ENCODE measurements at places on chromosomes 2 and 18.

- no peak overlapping the region for H3K27ac ChIP-seq
- DNase-seq, result no peak
- H3K4me3 ChIP-seq, result no peak overlapping the region
- peaks cover 9% of the 10 kb centered on the region for H3K4me1 ChIP-seq
Observed at GRCh38 chr18:35171315-35171987, 69.4 kb upstream of the ZNF397 start.

DNA sequence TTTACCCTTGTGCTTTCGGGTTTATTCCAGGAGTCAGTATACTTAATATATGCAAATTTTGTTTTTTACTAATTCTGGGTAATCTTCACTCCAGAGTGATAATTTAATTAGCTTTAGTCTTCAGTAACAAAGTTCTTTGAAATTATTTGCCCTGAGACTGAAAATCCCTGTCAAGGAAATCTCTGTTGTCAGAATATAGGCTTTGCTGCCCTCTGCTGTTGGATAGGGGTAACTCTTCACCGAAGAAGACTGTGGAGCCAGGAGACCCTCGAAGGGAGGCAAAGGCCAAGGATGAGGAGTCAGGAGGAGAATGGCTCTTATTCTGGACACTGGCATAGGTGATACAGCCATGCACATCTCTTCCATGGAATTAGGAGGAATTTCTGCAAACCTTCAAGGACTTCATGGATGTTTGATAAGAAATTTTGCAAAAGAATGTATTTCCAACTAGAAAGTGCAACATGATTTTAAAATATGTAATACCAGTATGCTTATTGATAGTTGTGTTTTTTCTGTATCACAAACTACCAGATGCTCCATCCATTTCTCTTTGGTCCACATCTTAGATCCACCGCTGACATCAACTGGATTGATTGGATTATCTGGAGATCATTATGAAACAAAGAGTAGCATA, 182.3 kb downstream of the RDH14 start:
- H3K4me1 ChIP-seq, result no peaks in the 10 kb centered on the region
- no peak overlapping the region for H3K4me3 ChIP-seq
- no peak overlapping the region for H3K27ac ChIP-seq
- H3K27me3 ChIP-seq, result peaks cover 8% of the 10 kb centered on the region
- no peaks in the 10 kb centered on the region for H3K36me3 ChIP-seq

DNA sequence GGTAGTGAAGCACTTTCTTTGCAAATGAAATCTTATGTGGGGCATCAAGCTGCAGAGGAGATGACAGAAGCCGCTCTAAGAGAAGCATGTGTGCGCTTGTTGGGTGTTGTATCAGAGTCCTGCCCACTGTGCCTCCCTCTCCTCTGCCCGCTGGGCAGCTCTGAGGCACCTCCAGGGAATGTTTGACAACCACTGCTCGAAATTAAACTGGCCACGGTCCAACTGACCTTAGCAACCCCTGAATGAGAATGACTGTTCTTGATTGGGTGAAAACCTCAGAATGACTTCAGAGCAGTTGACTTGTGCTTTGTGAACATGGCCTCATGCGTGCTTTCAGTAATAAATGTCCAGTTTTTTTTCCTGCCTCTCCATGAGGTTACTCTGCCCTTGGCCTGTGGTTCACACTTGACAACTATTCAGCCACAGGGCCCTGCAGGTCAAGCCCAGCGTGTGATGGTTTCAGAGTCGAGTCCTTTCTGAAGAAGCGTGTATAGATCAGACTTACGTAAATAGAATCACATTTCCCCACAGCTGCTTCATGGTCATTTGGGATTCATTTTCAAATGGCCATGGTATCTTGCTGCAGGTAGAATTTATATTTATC, 94.9 kb downstream of the SLC4A3 start:
- no peak for DNase-seq
- no peaks in the 10 kb centered on the region for H3K36me3 ChIP-seq
- H3K27ac ChIP-seq, result no peak overlapping the region
- no peak overlapping the region for H3K4me3 ChIP-seq
- peaks cover 45% of the 10 kb centered on the region for H3K27me3 ChIP-seq

DNA sequence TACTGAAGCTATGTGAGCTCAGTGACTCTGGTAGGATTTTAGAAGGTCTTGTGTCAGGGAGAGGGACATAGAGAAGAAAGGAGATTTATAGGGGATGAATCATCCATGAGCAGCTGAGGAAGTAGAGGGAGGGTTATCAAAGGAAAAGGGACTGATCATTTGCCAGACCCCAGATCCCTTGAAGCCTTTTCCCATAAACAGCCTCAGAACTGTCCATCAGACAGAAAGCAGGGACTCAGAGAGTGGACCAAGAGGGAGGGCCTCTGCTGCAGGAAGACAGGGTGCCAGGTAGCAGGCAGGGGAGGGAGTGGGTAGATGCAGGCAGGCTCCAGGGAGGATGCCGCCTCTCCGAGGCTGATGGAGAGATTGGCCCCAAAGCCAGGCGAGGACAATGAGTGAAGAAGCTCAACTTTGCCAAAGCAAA, 133.9 kb downstream of the TNS1 start:
- H3K36me3 ChIP-seq, result no peaks in the 10 kb centered on the region
- no peak for DNase-seq
- H3K4me3 ChIP-seq, result no peak overlapping the region
- peaks cover 2% of the 10 kb centered on the region for H3K4me1 ChIP-seq
- H3K27me3 ChIP-seq, result peaks cover 3% of the 10 kb centered on the region
- H3K27ac ChIP-seq, result no peak overlapping the region

GRCh38 chr2:8090748-8091700, 590.8 kb upstream of the ID2 start:
- no peak overlapping the region for H3K27ac ChIP-seq
- H3K4me3 ChIP-seq, result no peak overlapping the region
- no peak for DNase-seq
- H3K4me1 ChIP-seq, result no peaks in the 10 kb centered on the region

DNA sequence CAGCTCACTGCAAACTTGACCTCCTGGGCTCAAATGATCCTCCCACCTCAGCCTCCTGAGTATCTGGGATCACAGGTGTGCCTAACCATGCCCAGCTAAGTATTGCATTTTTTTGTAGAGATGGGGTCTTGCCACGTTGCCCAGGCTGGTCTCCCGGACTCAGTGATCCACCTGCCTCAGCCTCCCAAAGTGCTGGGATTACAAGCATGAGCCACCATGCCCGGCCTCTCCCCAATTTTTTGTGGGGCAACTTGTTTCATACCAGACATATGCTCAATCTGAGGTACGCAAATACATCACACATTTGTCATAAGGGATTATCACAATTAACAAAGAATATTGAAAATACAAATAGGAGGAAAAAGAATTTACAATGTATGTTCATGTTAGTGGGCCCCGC, 27.7 kb downstream of the LGALSL start:
- H3K27me3 ChIP-seq, result peaks cover 10% of the 10 kb centered on the region
- H3K4me3 ChIP-seq, result no peak overlapping the region
